ENCODE measurements at places on chromosomes 7 and 10.

- no peak for DNase-seq
Observed at GRCh38 chr7:146660839-146661238, 544.2 kb downstream of the CNTNAP2 start.

DNA sequence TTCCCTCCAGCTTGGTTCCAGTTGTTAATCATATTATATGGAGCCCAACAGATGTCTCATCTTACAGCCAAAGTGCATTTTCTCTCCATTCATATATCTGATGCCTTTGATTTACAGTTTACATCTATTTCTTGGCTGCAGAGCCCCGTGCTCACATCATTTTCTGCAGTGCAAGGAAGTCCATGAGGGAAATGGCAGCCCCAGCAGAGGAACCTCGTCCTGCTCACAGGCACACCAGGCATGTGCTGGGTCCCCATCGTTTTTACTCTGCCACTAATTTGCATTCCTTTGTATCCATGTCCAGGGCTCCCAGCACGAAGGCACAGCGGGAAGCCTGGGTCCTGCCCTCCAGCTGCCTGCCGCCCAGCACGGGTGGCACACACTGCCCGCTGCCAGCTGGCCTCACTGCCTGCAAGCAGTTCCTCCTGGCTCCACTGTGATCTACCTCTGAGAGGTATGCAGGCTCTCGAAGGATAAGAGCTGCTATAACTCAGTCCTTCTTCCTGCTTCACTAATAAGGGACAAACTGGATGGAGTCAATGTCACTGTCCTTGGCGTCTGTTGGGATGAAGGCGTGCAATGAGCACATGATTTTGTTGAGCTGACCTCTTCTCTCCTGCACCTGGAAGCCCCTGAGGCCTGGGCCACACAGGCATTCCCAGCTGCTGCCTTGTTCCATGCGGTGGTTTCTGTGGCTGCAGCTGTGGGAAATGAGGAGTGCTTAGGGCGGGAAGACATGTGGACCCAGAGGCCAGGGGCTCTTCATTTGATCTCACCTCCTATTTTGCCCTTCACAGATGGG, 583.6 kb upstream of the MGMT start:
- DNase-seq = no peak

DNA sequence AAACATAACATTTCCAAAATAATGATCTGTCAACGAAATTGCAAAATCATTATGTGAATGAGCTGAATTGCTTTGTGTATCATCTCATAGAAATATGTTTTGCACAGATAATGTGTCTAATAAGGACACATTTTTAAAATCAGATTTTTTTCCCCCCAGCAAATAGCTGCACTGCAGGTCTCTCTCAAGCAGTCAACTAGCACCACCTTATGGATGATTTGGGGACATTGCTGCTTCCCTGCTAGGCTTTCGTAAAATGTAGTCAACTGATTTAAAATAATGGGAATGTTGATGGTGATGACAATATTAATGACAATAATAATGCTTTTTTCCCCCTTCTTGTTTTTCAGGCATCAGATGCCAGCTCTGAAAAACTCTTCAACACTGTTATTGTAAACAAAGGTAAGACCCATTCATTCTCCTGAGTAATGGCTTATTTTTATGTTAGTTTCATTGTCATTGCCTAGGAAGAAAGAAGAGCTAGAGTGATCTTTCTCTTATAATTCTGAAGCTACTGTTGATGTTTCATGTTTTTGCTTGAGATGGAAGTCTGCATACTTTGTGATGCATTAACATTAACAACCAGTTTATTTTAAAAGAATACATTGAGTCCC, 433.6 kb upstream of the GALNT17 start:
- DNase-seq = peak; percentile 38

GRCh38 chr7:149814494-149814893, 23.7 kb upstream of the ZNF862 start:
- no peak for DNase-seq

GRCh38 chr10:31350891-31351290, 31.9 kb downstream of the ZEB1 start:
- DNase-seq = no peak

DNA sequence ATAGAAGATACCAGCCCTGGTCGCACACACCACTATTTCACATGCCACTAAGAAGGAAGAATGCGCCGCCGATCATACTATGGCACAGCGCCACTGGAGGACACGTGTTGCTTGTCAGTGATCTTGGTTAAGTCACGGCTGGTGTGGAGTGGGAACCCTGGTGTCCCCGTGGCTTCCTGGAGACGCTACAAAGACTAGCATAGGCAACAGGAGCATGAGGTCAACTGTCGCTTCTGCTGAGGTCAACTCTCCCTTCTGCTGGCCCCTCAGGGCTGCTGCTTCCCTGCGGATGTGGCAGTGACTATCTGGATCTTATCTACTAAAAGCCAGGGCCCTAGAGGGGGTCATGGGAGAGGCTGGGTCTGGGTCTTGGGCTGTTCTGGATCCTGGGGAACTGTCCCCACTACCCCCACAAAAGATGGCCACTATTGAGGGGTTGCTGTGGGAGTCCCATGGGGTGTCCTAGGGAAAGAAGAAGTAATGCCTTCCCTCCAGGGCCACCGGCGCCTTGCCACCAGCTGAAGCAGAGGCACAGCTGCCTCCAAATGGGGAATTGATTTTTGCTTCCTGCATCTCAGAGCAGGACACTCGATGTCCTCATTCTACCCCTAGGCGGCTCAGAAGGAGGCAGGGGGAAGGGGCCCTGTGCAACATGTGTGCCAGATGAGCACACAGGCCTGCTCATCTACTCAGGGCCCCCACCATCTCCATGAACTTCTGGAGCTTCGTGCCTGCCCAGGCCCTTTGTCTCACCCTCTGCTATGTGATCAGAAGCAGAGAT, 76.6 kb upstream of the PPIF start:
- no peak for DNase-seq

DNA sequence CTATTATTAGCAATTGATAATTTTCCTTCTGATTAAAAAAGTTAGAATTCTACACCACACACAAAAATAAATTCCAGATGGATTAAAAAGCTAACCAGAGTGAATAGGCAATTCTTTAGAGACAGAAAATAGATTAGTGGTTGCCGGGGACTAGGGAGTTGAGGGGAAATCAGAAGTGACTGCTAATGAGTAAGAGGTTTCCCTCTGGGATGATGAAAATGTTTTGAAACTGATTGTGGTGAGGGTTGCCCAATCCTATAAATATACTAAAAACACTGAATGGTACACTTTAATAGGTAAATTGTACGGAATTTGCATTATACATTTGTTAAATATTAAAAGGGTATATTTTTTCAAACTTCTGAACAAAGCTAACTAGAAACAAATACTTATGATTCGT, 214.9 kb downstream of the GPAM start:
- no peak for DNase-seq

DNA sequence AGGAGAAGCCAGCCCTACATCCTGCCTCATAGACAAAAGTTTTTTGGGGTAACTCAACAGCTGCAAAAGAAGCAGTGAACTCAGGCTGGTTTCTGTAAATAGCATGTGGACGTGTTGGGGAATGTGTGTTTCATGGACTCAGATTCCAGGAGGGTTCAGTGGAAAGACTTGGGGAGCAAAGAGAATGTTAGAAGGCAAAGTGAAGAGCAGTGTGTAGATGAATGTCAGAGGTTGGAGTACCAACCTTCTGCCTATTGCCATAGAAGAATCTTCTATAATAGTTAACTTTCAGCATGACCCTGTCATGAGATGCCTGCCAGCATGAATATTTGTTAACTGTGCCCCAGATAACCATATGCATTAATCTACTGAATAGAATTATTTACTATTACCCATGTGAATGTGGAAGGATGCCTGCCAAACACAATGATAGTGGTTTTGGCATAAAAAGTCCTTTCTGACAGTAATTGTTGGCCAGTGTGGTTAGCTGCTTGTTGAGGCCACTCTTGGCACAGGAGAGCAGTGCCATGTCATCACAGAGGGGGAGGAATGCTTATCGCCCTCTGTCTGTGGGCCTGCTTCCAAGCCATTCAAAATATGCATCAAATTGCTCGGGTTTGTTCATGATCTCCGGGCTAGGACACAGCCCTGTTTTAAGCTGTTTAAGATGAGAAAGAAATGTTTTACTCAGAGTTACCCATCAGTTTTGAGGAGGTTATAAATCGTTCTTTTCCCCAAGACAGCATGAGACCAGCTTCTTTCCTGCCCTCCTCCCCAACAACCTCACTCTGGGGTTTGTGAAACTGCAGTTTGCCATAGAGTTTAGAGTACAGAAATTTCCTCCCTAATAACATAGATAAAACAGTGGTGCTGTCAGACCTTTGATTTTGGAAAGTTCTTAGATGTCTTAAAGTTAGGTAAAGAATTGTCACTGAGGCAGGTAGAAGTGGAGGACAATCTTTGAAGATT, 165.3 kb downstream of the WNT2 start:
- DNase-seq = no peak

DNA sequence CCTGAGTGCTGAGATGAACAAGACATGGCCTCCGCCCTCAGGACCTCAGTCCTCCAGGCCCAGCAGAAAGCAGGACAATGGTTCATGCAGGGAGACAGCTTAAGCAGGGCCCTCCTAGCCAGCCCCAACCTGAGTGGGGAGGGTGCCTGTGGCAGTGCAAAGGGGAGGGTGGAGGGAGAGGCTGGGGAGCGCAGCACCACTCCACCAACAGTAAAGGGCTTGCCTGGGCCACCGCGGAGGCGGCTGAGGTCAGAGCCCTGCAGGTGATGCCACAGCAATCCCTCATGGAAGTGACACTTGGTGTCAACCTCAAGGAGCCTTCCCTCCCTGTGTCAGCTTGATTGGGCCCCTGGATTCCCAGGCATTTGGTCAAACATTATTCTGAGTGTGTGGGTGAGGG, 89.0 kb upstream of the TCERG1L start:
- no peak for DNase-seq

- peak; percentile 46 for DNase-seq
Observed at GRCh38 chr10:68871731-68872342, 29.3 kb upstream of the DDX50 start.

DNA sequence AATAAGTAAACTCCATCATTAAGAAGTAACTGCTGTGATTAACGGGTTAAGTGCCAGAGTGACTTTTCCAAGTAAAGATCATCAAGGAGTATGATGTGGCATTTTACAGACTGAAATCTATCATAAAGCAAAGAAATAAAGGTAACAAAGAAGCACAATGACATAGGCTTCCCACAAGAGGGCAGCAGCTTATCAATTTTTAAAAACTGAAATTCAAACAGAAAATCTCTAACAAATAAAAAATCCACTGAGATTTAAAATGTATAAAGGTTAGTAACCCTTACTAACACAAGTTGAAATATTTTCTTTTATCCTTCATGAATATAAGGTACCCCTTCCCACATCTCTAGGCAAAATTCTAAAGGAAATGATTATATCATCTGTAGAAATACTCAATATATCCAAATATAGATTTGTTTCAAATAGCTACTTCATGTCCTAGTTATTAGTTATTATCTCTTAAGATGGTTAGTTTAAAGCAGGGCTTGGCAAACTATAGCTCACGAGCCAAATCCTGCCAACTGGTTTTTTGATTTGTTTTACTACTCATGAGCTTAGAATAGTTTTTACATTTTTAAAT, 29.2 kb downstream of the FAM3C start:
- peak; percentile 18 for DNase-seq

GRCh38 chr10:111481261-111481826, 404.5 kb downstream of the ADRA2A start:
- DNase-seq = peak; percentile 9

GRCh38 chr10:91601212-91601611, 31.7 kb downstream of the PPP1R3C start:
- DNase-seq = no peak

DNA sequence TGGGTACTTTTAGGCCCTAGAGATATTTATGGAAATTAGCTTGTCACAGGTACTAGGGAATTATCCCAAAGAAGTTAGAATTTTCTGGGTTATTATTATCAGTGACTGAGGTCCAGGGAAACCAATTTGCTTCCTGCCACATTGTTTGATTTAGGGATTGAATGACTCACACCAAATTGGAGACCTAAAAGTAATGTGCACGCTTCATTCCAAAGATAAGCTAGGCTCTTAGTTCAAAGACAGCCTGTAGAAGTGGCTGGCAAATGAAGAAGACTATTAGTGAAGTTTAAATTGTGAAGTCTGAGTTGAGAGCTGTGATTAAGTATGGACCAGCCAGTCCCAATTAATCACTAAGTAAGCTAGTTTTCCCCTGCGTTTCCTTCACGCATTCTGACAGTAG, 188.1 kb upstream of the MYO3A start:
- DNase-seq = no peak

DNA sequence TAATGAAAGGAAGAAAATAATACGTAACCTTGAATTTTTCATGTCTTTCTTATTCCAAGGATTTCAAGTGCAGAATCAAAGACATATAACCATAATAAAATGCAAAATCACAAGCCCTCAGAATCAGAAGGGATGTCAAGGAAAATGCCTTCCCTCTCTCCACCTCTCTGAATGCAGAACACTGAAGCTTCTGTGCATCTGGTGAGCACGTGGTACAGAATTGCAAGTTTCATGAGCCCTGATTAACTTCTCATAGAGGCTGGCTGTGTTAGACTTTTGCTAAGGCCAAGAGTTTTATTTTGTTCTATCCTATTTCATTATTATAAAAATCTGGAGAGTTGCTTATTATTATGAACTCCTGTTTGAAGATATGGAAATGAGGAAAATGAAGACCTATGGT, 533.7 kb upstream of the POM121L12 start:
- no peak for DNase-seq

- DNase-seq = no peak
Observed at GRCh38 chr7:3589752-3590151, 288.7 kb downstream of the SDK1 start.

DNA sequence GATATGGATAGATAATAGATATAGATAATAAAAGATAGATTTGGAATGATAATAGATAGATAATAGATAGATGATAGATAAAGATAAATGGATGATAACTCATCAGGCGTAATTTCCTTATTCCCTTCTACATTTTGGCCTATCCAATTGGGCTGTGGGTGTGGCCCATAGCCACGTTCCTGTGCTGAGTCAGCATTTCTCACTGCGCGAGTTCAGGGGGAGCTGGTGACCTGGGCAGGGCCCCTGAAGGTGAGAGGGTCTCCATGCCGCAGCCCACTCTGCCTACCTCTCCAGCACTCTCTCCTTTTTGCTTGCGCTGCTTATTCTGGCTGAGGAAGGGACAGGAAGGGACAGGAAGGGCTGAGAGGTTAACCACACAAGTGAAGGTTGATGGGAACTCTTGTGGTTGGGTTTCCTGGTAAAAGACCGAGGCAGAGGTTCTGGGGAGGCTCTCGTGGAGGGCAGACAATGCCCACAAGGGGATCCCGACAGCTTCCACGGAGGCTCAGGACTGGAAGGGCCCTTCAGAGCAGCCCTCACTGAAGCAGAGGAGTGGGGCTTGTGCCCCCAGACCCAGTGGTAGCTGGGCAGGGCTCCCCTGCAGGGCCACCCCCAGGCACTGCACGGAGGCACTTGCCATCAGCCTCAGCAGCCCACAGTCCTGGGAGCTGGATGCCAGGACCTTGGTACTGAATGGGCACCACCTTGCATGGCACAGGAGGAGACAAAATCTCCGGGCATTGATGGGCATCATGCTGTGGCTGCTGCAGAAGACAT, 247.3 kb upstream of the PITRM1 start:
- DNase-seq = no peak

- no peak for DNase-seq
Observed at GRCh38 chr7:116111475-116111874, 80.9 kb upstream of the TFEC start.

Measured in HepG2 (cell line).